Vagina (tissue), 2 donors: ENCODE measurements at places on chromosomes 7 and 10. TPM values are rescaled to one million over a fixed set of nuclear protein-coding genes. Genes with fewer than 3 reads are reported as not detected.

CYP3A7 gene
- not detected for total RNA-seq

APBB1IP gene
- 7.4 TPM for total RNA-seq

NKX6-2 gene
- 0.49 TPM for total RNA-seq

CHCHD2 gene
- 306 TPM for total RNA-seq

- DNase-seq, result no peak
Observed at GRCh38 chr7:116777651-116778281, 84.6 kb upstream of the CAPZA2 start.
